ENCODE measurements at places on chromosomes 5 and 9.

DNA sequence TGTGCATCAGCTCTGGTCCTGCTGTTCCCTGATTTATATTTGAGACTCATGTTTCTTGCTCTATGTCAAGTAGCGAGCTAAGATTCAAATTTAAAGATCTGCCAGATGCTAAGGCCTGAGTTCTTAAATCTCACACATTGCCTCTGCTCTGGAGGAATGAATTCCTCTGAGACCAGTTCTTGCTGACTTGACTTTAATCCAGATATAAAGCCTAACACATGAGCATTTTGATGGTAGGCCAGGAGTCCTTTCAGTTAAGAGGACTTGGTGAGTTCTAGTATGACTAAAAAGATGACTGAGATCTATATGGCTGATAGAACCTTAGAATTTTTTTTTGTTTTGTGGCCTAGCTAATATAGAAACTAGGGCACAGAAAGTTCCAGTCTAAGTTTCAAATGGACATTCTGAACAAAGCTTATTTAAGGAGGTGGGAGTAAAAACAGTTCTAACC, 1.3 kb upstream of the INIP start:
- DNase-seq, result no peak

GRCh38 chr5:33934176-33934575, 2.0 kb upstream of the RXFP3 start:
- DNase-seq, result peak; percentile 52

DNA sequence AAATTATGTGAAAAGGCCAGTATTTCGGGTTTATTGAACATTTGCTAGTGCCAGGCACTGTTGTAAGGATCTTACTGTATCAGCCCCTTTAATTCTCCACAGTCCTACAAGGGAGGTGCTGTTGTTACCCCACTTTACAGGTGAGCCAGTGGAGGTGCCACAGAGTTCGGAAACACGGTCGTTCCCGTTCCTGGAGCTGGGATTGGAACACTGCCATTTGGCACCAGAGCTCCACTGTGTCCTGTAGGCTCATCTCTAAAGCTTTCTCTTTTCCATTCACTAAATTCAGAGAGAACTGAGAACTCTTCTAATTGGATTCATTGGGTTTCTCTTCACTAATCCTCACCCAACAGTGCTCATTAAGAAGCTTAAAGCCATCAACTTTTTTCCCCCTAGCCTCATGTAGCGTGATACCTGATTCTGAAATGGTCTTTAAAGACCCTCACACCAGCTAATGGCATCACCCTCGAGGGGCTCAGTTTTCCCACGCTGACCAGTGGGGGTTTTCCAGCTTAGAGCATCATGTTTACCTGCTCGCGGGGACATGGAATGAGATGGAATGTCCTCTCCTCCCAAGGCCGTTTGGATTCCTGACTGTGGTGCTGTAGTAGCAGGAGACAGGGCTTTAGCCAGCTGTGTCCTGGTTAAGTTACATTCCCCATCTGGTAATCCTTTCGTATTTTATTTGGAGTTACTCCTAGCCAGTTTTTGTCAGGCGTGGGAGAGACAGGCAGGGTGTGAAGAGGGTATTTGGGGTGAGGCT, 5.8 kb downstream of the ERGIC1 start:
- DNase-seq, result no peak

DNA sequence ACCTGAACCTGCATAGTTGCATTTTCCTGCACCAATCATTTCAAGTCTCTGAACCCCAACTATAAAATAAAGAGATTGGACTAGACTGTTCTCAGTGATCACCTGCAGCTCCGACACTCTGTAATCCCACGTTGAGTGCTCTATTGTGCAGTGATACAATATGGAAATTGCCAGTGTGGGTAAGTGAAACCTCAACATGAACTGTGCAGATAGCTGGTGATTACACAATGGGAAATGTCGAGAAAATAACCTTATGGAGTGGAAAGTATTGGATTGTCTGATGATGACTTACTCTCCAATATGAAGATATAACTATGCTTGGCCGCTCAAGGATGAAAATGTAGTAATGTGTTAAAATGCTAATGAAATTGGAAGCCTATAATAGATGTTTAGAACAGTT, 293.1 kb upstream of the BRINP1 start:
- no peak for DNase-seq

All from RPMI7951 (cell line).